Esophagus muscularis mucosa (tissue), 4 donors: ENCODE measurements at places on chromosomes 1 and 21. TPM values are rescaled to one million over a fixed set of nuclear protein-coding genes. Genes with fewer than 3 reads are reported as not detected.

- no peaks in the 10 kb centered on the region for H3K36me3 ChIP-seq
- no peak overlapping the region for H3K4me3 ChIP-seq
- no peaks in the 10 kb centered on the region for H3K27me3 ChIP-seq
- H3K4me1 ChIP-seq: peaks cover 49% of the 10 kb centered on the region
- no peak for DNase-seq
Observed at GRCh38 chr1:47785561-47786271, 211.5 kb downstream of the TRABD2B start.

The SYNC gene
- total RNA-seq: 111 TPM

GRCh38 chr1:220880726-220881506, 1.7 kb downstream of the HLX start:
- H3K27me3 ChIP-seq: no peaks in the 10 kb centered on the region
- peaks cover 45% of the 10 kb centered on the region for H3K4me1 ChIP-seq
- peak overlapping the region; percentile 88 for H3K4me3 ChIP-seq
- peak; percentile 90 for DNase-seq
- peaks cover 43% of the 10 kb centered on the region for H3K36me3 ChIP-seq

DNA sequence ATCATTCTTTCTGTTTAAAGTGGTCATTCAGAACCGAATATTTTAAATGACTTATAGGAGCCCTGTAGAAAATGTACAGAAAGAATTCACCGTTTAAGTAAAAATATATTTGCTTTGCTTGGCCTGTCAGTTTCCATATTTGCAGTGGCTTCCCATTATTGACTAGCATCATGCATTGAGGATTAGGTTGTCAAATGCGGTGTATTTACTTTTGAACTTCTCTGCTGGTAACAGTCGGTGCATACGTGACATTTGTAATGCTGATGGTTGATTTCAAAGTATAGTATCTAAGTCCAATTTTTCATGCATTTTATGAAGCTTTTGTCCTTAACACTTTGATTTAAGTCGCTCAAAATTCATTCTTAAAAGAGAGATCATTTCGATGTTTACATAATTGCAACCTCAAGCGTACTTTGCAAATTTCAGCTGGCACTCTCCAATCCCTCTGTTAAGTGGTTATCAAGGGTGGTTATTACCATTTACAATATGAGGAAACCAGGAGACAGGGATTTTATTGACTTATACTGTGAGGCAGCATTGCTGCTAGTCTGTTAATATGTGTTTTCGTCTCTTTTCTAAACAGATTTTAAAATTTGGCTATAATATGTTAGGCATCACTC, 201.6 kb downstream of the SDCCAG8 start:
- no peak for DNase-seq
- peaks cover 3% of the 10 kb centered on the region for H3K4me1 ChIP-seq
- no peak overlapping the region for H3K27ac ChIP-seq
- no peak overlapping the region for H3K4me3 ChIP-seq

- no peaks in the 10 kb centered on the region for H3K36me3 ChIP-seq
- no peak for DNase-seq
- peak overlapping the region; percentile 45 for H3K27ac ChIP-seq
- H3K4me1 ChIP-seq: peaks cover 18% of the 10 kb centered on the region
Observed at GRCh38 chr1:94258873-94259331, 21.5 kb upstream of the ARHGAP29 start.

The TIPRL gene
- 25.7 TPM for total RNA-seq

DNA sequence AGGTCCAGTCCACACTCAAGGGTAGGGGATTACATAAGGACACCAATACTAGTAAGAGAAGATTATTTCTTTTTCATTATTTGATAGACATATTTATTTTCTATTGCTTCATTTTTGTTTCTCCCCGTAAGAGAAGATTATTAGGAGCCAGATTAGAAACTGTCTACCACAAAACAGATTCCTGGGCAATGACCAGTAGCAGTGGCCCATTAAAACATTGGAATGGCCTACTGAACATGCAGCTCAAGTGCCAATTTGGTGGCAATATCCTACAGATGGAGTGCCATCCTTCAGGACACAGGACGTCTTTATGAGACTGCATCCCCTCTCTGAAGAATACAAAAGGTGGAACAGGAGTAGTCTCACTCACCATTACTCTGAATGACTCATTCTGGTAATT, 34.0 kb upstream of the ARHGAP29 start:
- H3K27me3 ChIP-seq: no peaks in the 10 kb centered on the region
- H3K4me3 ChIP-seq: no peak overlapping the region
- DNase-seq: no peak
- H3K36me3 ChIP-seq: no peaks in the 10 kb centered on the region
- H3K4me1 ChIP-seq: peaks cover 17% of the 10 kb centered on the region

- H3K27me3 ChIP-seq: no peaks in the 10 kb centered on the region
- no peaks in the 10 kb centered on the region for H3K36me3 ChIP-seq
- no peak for DNase-seq
- H3K4me1 ChIP-seq: peaks cover 37% of the 10 kb centered on the region
- no peak overlapping the region for H3K4me3 ChIP-seq
- H3K27ac ChIP-seq: no peak overlapping the region
Observed at GRCh38 chr1:93720956-93721626, 39.5 kb upstream of the BCAR3 start.
